ENCODE measurements at places on chromosomes 11 and 22.

- no peak for DNase-seq
These were observed 18.8 kb upstream of the PICK1 start for GRCh38 chr22:38038426-38038825.

- DNase-seq: peak; percentile 36
These were observed 857.0 kb downstream of the KCNA4 start for GRCh38 chr11:29159552-29160465.

DNA sequence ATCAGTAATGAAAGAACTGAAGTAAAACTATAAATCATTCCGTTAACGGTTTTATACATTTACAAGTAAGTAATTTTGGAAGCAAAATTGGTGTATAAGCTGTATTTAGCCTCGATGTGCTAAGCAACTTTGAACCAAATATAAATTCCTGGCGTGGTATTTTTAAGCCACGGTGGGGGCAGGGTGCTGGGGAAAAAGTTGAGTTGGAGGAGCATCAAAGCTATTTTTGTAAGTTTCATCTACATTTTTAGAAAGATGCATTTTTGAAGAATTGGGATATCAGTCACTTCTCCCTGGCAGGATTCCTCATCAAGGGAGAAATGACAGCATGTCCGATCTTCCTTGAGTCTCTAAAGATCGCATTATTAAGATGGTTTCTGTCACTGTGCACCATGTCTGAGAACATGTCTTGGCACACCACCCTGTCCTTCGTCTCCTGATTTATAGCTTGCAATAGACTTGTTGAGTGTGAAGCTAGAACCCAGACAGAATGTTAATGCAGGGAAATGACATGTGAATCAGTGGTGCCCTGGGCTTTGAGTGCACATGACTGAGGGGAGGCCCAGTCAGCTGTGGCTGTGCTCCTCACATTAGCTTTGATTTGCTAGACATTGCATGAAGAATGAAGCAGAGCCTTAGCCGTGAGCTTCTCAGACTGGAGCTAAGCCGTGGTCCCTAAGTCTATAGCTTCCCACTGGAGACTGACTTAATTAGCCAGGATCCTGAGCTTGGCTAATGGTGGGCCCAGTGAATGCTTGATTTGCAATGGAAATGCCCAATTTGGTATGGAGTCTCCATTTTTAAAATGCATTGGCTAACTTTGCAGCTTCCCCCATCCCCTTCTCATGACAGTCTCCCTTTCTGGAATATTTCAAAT, 127.0 kb downstream of the COMMD9 start:
- no peak for DNase-seq

DNA sequence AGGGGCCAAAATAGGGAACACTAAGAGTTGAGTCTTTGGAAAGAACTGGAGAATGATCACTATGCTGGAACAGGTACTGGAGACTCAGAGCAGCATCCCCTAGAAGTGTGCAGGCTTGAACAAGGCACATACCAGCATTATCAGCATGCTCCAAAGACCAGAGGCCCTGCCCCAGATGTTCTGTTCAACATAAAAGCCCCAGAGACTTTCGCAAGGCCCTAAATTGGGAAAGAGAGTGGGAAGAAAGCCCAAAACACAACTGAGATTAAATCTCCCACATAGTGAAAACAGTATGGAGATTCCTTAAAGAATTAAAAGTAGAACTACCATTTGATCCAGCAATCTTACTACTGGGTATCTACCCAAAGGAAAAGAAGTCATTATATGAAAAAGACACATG, 9.4 kb downstream of the CNGA4 start:
- no peak for DNase-seq

GRCh38 chr11:119319136-119319699, 2.3 kb upstream of the MCAM start:
- DNase-seq: no peak

DNA sequence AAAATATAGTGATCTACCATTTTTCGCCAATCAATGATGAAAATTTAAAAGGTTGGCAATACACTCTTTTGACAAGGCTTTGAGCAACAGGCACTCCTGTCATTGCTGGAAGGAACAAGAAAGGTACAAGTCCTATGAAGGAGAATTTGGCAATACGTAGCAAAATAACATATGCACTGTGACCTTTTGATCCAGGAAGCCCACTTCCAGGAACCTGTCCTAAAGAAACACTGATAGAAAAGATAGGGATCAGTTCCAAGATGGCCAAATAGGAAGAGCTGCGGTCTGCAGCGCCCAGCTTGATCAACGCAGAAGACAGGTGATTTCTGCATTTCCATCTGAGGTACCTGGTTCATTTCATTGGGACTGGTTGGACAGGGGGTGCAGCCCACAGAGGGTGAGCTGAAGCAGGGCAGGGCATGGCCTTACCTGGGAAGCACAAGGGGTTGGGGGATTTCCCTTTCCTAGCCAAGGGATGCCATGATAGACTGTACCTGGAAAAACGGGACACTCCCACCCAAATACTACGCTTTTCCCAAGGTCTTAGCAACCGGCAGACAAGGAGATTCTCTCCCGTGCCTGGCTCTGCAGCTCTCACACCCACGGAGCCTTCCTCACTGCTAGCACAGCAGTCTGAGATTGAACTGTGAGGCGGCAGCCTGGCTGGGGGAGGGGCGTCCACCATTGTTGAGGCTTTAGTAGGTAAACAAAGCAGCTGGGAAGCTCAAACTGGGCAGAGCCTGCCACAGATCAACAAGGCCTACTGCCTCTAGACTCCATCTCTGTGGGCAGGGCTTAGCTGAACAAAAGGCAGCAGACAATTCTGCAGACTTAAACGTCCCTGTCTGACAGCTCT, 69.7 kb upstream of the GALNT18 start:
- no peak for DNase-seq

DNA sequence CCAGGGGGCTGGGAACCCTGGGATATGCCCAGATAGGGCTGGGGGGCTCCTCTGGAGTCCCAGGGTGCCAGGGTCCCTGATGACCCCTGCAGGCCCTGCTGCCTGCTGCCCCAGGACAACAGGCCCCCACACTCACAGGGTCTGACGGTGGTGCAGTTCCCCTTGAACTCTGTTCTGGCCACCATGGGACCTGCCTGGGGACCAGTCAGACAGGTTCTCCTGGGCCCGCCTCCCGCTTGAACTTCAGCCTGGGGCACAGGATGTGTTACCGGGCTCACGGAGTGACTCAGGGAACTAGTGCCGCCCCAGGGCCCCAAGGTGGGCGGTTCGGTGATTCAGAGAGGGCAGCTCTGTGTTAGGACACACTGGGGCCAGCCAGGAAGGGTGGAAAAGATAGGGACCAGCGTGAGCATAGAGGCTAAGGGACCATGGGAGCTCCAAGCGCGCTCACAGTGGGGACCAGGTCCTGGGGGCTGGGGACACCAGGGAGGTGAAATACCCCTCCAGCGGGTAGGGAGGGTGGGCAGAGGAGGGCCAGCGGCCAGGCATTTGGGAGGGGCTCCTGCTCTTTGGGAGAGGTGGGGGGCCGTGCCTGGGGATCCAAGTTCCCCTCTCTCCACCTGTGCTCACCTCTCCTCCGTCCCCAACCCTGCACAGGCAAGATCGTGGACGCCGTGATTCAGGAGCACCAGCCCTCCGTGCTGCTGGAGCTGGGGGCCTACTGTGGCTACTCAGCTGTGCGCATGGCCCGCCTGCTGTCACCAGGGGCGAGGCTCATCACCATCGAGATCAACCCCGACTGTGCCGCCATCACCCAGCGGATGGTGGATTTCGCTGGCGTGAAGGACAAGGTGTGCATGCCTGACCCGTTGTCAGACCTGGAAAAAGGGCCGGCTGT, 21.5 kb upstream of the TXNRD2 start:
- no peak for DNase-seq

- no peak for DNase-seq
These were observed 10.2 kb upstream of the POU2F3 start for GRCh38 chr11:120229451-120230424.

DNA sequence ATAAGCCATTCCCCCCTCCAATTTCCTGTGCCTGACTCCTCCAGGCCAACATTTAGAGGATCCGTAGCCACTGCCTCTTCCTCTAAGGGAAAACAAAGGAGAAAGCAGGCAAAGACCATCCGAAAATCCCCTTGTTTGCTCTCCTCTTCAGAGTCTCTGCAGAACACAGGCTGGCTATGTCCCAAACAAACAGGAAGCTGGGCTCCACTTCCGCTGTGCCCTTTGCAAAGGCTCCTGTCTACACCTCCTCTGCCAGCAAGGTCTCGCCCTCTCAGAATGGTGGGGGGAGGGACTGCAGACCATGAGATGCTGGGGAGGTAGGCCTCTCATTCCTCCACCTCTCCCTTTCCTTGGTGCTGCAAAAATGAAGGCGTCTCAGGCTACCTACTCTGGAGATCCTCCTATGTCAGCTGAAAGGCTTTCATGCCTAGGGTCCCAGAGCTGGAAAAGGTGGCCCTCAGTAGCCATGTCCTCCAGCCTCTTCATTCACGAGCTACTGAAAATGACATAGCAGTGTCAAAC, 596.2 kb downstream of the BUD13 start:
- no peak for DNase-seq

DNA sequence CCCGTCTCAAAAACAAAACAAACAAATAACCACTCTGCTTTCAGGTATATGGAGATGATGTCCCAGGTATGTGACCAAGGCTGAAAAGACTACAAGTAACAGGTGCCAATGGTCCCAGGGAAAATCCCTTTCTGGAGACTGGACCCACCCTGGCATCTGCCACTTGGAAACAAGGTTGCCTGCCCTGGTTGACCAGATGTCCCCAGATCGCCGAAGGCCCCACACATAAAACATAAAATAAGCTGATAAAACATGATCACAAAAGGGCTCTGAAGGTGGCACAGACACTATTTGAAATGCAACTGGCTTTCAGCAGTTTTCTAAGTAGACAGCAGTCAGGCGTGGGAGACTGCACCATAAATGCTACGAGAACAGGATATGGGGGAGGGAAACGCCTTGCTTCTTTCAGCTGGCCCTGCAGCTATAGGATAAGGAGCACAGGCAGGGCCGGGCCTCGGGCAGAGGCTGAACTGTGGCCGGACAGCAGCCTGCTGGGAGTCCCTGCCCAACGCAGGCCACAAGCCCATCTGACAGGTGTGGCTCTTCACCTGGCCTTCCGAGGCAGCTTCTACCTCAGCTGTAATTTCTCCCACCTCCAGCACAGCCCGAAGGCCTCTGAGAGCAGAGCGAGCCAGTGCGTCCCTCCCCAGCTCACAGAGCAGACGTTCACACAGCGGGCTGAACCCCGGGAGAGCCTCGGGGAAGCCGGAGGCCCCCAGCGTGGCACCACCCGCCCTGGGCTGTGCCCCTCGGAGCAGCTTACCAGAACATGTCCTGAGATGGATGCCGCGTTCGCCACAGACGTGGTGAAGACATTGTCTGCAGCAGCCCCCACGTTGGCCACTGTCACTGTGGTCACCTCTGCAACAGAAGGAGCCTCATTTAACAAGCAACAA, 4.0 kb downstream of the DEAF1 start:
- DNase-seq: no peak

GRCh38 chr11:4680341-4680740, 17.3 kb downstream of the OR51E2 start:
- no peak for DNase-seq

GRCh38 chr11:126438691-126439090, 83.2 kb downstream of the ST3GAL4 start:
- DNase-seq: no peak

GRCh38 chr11:36056160-36056751, 112.4 kb downstream of the LDLRAD3 start:
- no peak for DNase-seq

- no peak for DNase-seq
These were observed 3.6 kb upstream of the TBC1D22A start for GRCh38 chr22:46758867-46759290.

- no peak for DNase-seq
These were observed 53.7 kb downstream of the PPP6R2 start for GRCh38 chr22:50396751-50397370.

DNA sequence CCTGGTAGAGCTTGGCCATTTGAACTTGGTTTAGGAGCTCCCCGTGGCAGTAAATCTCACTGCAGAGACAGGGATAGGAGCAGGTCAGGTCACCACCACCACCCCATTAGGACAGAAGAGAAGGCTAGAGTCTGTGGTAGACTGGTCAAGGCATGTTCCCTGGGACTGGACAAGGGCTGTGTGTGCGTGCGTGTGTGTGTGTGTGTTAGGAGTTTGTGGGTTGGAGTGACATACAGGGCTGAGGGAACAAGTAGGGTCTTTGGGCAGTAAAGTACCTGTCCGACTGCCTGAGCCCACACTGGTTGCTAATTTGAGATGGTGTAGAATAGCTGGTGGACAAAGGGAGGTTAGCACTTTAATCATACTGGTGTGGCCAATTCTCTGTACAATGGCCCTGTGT, 16.1 kb downstream of the TREH start:
- no peak for DNase-seq

GRCh38 chr11:86644291-86644690, 28.1 kb downstream of the ME3 start:
- DNase-seq: no peak

- no peak for DNase-seq
These were observed 5.9 kb upstream of the ACY3 start for GRCh38 chr11:67656278-67656922.

DNA sequence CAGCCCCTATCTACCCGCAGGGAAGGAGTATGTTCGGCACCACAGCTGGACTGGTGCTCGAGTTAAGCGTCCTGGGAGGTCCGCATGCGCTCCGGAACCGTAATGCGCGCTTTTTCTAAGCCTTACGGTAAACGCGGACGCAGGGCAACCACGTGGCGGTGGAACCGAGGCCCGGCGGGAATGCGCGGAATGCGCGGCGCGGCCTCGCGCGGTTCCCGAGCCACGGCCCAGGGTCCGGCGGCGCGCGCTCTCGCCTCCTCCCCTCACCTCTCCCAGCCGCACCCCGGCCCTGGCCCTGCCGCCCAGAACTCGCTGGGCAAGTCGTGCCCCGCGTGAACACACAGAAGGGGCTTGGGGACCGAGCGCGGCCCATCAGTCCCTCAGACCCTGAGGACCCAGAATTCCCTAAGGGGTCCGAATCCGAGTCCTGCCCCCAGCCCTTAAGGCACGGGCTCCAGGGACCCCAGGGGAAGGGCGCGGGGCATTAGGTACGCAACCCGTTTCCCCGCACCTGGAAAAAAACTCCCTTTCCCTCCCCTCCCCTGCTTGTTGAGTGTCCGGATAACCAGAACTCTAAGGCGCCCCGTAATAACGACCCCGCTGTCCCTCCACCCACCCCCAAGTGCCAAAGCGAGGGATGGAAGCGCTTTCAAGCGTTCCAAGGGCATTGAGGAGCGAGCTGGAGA, 4.3 kb upstream of the CCND1 start:
- DNase-seq: no peak

- no peak for DNase-seq
These were observed 159.9 kb downstream of the TTC17 start for GRCh38 chr11:43518408-43519160.

GRCh38 chr11:91700854-91701253, 523.8 kb upstream of the FAT3 start:
- DNase-seq: no peak
